Stimulated activated CD8-positive, alpha-beta memory T cell treated with anti-CD3 and anti-CD28 coated beads, Interleukin-2, amount 100 ng/mL, for 1 hour (primary cell): ENCODE measurements at places on chromosomes 16 and 17.

GRCh38 chr16:243348-243747, 8.7 kb downstream of the FAM234A start:
- DNase-seq = no peak

- DNase-seq = no peak
These were observed 38.2 kb upstream of the IL21R start for GRCh38 chr16:27363797-27364196.

DNA sequence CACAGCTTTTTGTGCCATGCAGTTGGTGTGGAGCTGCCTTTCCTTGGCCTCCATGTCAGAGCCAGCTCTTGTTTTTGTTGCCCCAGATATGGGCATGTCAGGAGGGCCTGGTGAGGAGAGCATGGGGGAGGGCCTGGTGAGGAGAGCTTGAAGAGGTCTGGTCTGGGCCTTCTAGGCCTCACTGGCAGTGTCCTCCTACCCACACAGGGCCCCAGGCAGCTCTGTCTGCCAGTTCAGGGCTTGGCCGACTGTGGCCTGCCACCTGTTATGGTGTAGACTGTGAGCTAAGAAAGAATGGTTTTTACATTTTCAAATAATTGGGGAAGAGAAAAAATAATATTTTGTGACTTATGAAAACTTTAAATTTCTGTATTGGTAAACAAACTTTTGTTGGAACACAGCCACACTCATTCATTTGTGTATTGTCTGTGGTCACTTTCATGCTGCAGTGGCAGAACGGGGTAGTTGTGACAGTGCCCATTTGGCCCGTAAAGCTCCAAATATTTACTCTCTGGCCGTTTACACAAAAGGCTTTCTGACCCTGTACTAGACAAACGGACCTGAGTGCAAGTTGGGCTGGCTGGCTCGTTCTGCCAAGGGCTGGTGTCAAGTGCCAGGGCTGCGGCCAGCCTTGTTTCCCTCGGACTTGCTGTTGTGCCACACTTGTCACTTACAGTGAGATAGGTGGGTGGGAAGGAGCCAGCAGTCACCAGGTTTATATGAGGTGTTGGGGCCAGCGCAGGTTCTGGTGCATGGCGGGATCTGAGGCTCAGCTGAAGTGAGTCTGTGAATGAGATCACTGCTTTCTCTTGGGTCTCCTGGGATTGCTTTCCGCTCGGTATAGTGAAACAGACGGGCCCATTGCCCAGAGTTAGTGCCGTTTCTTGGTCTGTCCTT, 18.2 kb downstream of the PGS1 start:
- no peak for DNase-seq

- DNase-seq = no peak
These were observed 9.5 kb upstream of the AMZ2 start for GRCh38 chr17:68238164-68238870.

GRCh38 chr16:62272035-62272434, 235.8 kb upstream of the CDH8 start:
- no peak for DNase-seq

DNA sequence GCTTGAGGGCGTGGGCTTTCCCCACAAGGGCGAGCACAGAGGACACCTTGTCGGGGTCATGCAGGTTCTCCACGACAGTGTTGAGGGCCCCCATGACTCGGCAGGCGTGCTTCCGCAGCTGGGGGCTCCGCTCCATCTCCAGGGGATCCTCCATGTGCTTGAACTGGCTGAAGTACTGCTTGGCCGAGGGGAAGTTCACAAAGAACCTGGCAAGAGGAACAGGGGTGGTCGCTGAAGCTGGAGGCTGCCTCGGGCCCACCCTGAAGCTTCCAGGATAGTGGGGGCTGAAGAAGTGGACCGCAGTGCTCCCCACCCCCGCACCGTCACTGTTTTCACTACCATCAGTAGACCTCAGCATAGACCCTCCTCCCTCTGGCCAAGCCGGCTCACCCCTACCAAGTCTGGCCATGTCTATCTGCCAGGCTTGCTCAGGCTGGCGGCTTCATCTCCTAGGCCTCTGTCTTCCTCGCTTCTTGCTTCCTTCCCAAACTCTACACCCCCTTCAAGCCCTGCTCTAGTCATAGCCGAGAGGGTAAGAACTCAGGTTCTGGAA, 5.9 kb downstream of the CYGB start:
- no peak for DNase-seq

GRCh38 chr16:52718046-52718445, 171.1 kb upstream of the TOX3 start:
- no peak for DNase-seq

DNA sequence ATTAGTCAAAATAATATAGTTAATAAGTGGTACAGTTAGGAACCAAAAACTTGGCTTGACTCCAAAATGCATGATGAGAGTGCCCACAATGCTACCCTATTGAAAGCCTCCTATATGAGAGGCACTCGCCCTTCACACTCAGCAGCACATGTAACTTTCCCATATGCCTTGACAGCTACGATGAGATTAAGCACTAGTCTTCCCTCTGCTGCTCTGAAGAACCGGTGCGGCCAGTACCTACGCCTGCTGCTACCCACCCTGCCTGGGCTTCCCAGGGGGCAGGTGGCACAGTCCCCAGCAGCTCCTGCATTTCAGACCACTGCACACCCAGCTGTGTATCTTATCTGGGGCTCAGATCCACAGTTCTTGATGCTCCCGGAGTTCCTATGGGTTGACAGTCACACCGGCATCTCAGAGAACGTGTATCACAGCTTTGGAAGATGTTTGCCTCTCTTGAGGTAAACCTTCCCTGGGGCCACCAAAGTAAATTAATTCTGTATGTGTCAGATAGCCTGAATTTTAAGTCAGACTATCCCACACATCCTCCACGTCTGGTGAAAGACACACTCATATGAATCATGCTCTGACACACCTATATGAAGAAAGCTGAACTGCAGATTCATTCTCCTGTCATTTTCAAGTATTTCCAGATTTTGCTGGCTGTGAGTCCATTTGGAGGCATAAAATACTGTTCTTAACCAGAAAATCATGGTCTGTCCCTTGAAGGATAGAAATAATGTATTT, 77.8 kb downstream of the MYH10 start:
- DNase-seq = no peak

GRCh38 chr17:43428524-43428923, 29.7 kb downstream of the ARL4D start:
- DNase-seq = no peak

- DNase-seq = no peak
These were observed 147.6 kb downstream of the C16orf95 start for GRCh38 chr16:87169509-87169995.

- DNase-seq = no peak
These were observed 33.1 kb downstream of the N4BP1 start for GRCh38 chr16:48576927-48577326.

GRCh38 chr16:11405331-11406176, 60.3 kb downstream of the RMI2 start:
- DNase-seq = no peak

DNA sequence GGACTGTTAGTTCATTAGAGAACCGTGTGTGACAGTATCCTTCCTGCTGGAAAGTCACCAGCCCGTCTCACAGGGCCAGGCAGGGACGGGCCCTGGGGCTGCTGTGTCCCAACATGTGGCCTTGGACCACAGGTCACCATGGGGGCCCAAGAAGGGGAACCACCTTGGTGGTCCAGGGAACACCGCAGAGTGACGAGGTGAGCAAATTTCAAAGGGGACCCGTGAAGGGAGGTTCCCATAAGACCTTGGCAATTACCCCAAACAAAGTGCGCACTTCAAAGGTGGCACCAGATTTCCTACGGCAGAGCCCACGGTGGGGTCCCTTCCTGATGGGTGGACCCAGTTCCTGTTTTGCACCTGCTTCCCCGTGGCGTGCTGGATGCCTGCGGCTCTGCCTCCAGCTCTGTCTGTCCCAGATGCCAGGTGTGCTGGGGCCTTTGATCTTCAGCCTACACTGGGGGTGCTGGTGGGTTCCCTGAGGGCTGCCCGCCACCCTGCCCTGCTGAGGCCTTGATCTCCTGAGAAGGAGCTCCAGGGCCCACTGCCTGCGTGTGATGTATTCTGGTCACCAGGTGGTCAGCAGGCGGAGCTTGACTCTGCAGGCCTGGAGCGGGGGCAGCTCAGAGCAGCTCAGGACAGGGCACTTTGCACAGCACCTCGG, 27.0 kb downstream of the SLC7A5 start:
- no peak for DNase-seq

- DNase-seq = no peak
These were observed 27.7 kb upstream of the CBX4 start for GRCh38 chr17:79866791-79867518.

DNA sequence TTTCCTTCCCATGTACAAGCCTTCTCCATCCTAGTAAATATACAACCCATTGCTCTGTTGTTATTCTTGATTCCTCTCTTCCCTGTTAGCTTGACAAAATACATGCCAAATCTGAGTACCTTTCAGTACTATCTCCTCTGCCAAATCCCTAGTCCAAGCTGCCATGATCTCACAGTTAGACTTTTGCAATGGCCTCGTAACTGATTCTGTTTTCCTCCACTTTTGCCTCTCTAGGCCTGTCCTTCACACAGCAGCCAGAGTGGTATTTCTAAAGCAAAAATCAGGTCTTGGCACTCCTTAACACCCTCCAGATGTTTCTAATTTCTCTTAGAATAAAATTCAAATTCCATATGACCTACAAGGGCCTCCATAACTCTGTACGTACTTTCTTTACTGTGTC, 153.0 kb upstream of the RBL2 start:
- no peak for DNase-seq

DNA sequence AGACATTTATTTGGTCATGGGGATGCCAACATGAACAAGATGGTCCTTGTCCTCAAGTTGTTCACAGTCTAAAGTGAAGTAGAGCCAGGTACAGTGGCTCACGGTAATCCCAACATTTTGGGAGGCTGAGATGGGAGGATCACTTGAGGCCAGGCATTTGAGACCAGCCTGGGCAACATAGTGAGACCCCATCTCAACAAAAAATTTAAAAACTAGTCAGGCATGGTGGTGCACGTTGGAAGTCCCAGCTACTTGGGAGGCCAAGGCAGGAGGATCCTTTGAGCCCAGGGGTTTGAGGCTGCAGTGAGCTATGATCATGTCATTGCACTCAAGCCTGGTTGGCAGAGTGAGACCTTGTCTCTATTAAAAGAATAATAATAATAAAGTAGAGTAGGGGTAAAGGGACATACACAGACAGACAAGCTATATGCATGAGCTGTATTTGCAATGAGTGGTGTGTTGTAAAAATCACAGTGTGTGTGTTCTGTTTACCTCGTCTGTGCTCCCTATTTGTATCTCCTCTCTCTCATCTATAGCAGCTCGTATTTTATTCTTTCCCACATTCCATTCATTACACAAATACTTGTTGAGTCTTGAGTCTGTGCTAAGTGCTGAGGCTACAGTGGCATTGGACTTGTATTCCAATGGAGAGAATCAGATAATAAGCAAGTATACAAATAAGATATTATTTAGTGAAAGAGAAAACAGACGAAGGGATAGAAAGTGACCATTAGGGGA, 73.9 kb upstream of the DHX40 start:
- no peak for DNase-seq

- no peak for DNase-seq
These were observed 185.5 kb downstream of the LGALS9B start for GRCh38 chr17:20281860-20282259.

DNA sequence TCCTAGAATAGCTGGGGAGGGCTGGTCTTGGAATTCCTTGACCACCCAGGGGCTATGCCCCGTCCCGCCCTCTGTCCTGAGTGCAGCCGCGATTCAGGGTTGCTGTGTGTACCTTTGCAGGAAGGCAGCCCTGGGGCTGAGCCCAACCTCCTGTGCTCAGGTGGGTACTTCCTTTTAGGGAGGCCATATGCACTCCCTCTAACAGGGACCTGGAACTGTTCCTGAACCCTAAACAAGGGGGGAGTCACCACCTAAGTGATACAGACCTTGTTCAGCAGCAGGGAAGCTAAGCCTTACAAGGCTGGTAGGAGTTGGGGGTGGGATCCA, 24.6 kb downstream of the LLGL2 start:
- no peak for DNase-seq

DNA sequence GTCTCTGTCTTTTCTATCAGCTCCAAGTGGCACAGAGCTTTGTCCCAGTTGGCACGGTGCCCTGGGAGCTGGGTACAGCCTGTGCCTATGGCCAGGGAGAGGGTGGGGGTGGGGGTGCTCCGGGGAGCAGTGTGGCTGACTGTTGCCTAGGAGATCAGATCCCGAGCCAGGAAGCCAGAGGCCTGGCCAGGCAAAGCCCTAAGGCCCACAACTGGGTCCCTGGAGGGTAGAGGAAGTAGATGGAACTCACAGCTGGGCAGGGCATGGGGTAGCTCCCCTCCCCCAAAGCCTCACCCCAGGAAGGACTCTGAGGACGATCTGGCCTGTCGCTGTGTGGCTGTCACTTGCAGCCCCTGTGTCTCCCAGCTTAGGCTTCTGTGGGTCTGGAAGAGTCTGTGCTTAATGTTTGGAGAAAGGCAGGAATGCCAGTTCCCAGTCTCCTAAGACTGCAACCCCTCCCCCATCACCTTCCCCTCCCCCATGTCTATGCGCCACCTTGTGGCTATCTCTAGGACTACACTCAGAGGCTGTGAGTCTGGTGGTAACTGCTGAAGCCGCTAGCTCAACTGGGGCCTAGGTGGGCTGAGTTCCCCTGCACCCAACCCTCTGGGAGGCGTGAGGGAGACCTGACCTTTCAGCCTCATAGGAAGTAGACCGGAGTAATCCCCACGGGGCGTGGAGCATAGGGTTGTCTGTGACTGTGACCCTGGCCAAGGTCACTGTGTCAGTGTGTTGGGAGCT, 12.6 kb downstream of the THRA start:
- DNase-seq = peak; percentile 40

- no peak for DNase-seq
These were observed 222.1 kb downstream of the SOX9 start for GRCh38 chr17:72342627-72343527.

GRCh38 chr16:85152414-85153030, 40.2 kb upstream of the CIBAR2 start:
- no peak for DNase-seq

GRCh38 chr16:10978871-10979446, 34.6 kb downstream of the CLEC16A start:
- no peak for DNase-seq

GRCh38 chr17:48244121-48244711, 136.7 kb downstream of the SNX11 start:
- DNase-seq = no peak

- no peak for DNase-seq
These were observed 16.5 kb downstream of the SLC16A3 start for GRCh38 chr17:82245134-82246039.

- DNase-seq = no peak
These were observed 19.8 kb downstream of the PAFAH1B1 start for GRCh38 chr17:2613089-2613808.

- no peak for DNase-seq
These were observed 2.3 kb downstream of the MRPL38 start for GRCh38 chr17:75902406-75902805.

DNA sequence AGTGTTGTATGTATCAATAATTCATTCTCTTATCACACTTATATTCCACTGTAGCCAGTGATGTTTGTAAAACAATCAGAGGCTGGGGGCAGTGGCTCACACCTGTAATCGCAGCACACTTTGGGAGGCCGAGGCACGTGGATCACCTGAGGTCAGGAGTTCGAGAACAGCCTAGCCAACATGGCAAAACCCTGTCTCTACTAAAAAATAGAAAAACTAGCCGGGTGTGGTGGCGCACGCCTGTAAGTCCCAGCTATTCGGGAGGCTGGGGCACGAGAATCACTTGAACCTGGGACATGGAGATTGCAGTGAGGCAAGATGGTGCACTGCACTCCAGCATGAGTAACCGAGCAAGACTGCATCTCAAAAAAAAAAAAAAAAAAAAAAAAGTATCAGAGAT, 217.0 kb downstream of the CPPED1 start:
- DNase-seq = no peak

- DNase-seq = no peak
These were observed 89.7 kb downstream of the MARCHF10 start for GRCh38 chr17:62718429-62718828.

- no peak for DNase-seq
These were observed 121.9 kb upstream of the GSE1 start for GRCh38 chr16:85491058-85491771.
